Body of pancreas (tissue), 4 donors: ENCODE measurements at places on chromosomes 7 and 10.

- no peak overlapping the region for H3K27ac ChIP-seq
- H3K4me3 ChIP-seq: no peak overlapping the region
- H3K27me3 ChIP-seq: no peaks in the 10 kb centered on the region
- DNase-seq: no peak
These were observed 844.5 kb downstream of the REEP3 start for GRCh38 chr10:64365663-64366062.

DNA sequence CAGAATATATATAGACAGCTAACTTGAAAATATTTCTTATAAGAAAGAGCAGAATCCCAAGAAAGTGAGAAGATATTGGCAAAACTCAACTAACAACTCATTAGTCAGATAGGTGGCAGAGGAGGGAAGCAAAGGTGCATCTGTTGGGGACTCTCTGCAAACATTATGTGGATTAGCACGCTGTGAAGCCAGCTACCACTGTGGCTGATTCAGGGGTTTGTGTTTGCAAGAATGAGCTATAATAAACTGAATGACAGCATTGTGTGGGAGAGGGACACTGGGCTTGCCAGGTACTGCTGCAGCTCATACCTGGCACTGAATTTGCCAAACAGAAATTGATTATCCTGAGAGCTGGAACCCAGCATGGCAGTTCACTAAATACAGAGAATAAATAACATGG, 170.3 kb upstream of the MINDY3 start:
- no peak for DNase-seq
- H3K4me3 ChIP-seq: no peak overlapping the region
- no peaks in the 10 kb centered on the region for H3K4me1 ChIP-seq
- H3K27me3 ChIP-seq: no peaks in the 10 kb centered on the region
- no peaks in the 10 kb centered on the region for H3K36me3 ChIP-seq

GRCh38 chr10:7960108-7960507, 94.4 kb upstream of the GATA3 start:
- no peak overlapping the region for H3K27ac ChIP-seq
- no peaks in the 10 kb centered on the region for H3K4me1 ChIP-seq
- H3K27me3 ChIP-seq: no peaks in the 10 kb centered on the region
- no peak overlapping the region for H3K4me3 ChIP-seq

DNA sequence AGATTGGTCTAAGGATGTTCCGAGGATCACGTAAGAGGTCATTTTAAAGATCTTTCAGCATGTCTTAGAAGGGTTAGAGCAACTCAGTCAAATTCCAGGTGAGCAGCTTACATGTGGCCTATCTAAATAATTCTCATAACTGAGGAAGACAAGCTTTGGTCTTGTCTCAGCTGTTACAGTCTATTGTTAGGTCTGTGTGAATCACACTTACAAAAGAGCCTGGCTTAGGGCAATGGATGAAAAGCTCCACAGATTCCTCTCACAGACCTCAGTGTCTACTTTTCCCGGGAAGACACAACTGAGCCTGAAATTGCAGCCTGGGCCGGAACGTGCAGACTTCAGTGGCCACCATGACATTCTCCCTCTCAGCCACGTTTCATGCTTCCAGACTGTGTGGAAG, 173.1 kb downstream of the INHBA start:
- H3K36me3 ChIP-seq: no peaks in the 10 kb centered on the region
- H3K4me3 ChIP-seq: no peak overlapping the region
- H3K4me1 ChIP-seq: no peaks in the 10 kb centered on the region
- no peaks in the 10 kb centered on the region for H3K27me3 ChIP-seq

DNA sequence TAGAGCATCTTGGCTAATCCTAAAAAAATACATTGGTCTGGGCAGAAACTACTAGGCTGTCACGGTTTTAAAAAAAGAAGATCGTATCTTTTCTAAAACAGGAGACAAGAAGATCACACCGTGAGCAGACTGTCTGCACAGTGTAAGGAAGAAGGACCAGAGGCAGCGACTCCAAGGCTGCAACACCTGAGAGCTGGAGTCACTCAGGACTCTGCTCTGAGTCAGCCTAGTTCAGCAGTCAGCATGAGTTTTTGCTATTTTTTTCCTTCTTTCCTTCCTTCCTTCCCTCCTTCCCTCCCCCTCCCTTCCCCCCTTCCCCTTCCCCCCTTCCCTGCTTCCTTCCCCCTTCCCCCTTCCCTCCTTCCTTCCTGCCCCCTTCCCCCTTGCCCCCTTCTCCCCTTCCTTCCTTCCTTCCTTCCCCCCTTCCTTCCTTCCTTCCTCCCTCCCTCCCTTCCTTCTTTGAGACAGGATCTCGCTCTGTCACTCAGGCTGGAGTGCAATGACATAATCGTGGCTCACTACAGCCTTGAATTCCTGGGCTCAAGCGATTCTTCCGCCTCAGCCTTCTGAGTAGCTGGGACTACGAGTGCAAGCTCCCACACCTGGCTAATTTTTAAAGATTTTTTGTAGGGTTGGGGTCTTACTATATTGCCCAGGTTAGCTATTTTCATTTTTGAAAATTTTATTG, 24.4 kb downstream of the BAG3 start:
- H3K27me3 ChIP-seq: no peaks in the 10 kb centered on the region
- no peaks in the 10 kb centered on the region for H3K4me1 ChIP-seq
- H3K27ac ChIP-seq: no peak overlapping the region
